Activated T-cell treated with anti-CD3 and anti-CD28 coated beads, Interleukin-2, amount 50 U/mL, for 24 hours (primary cell): ENCODE measurements at places on chromosomes 6 and 20.

GRCh38 chr6:150692604-150693003, 92.9 kb downstream of the PLEKHG1 start:
- DNase-seq: no peak
- no peak overlapping the region for H3K4me3 ChIP-seq
- no peaks in the 10 kb centered on the region for H3K4me1 ChIP-seq
- H3K27me3 ChIP-seq: peaks cover 3% of the 10 kb centered on the region
- H3K27ac ChIP-seq: no peak overlapping the region

- no peak for DNase-seq
- H3K4me1 ChIP-seq: peaks cover 89% of the 10 kb centered on the region
- H3K27ac ChIP-seq: no peak overlapping the region
Measured at GRCh38 chr6:156826290-156826955, 49.2 kb downstream of the ARID1B start.

DNA sequence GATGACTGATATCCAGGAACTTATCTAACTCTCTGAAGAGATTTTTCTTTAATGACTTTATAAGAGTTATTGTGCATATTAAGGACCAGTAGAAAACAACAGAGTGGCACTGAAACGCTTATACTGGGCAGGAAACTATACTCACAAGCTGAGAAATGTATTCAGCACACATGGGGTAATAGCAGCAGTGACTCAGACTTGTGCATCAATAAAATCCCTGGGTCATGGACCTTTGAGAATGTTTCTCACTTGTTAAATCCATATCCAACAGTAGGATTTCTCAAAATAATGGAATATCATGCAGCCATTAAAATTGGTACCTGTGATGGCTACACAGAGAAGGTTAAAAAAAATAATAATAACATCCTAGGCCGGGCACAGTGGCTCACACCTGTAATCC, 219.5 kb downstream of the BTBD9 start:
- H3K4me3 ChIP-seq: no peak overlapping the region
- H3K36me3 ChIP-seq: no peaks in the 10 kb centered on the region
- no peak for DNase-seq
- no peaks in the 10 kb centered on the region for H3K4me1 ChIP-seq
- H3K27ac ChIP-seq: no peak overlapping the region

DNA sequence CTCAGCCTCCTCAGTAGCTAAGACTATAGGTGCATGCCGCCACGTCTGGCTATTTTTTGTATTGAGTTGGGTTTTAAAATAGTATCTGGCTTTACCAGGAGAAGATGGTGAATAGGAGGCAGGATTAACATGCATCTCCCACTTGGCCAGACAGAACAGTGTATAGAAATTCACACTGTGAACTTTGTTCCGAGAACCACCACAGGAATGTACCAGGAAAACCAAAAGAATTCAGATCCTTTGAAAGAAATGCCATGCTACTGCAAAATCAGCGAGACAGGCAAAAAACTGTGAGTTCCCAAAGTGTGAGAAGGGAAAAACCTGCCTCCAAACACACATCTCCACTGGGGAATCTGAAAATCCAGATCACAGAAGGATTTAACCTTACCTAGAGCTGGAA, 327.6 kb downstream of the NKAIN2 start:
- H3K4me1 ChIP-seq: no peaks in the 10 kb centered on the region
- H3K4me3 ChIP-seq: no peak overlapping the region
- no peaks in the 10 kb centered on the region for H3K36me3 ChIP-seq

DNA sequence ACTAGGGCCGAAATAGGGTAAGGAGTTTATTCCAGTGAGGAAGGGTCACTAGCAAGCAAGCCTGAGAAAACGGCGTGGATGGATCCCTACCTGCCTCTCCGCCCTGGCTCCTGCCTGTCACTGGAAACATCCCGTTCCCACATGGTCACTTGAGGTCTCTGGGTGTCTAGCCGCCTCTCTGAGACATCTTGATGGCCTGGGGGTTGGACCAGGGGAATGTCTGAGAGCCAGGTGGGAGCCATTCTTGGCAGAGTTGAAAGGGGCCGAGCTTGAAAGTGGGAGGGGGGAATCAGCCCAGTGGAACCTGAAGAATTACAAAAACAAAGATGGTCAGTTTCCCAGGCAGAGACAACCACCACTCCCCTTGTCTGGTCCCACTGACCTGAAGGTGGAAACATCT, 961 bp downstream of the CCHCR1 start:
- H3K4me1 ChIP-seq: peaks cover 27% of the 10 kb centered on the region
- H3K36me3 ChIP-seq: peaks cover 80% of the 10 kb centered on the region
- H3K4me3 ChIP-seq: peak overlapping the region; percentile 90
- no peak overlapping the region for H3K27ac ChIP-seq
